Thyroid gland (tissue), 4 donors: ENCODE measurements at places on chromosomes 6 and 20. TPM values are rescaled to one million over a fixed set of nuclear protein-coding genes. Genes with fewer than 3 reads are reported as not detected.

AFG1L gene
- 7.6 TPM for total RNA-seq

MRPL18 gene
- 48.9 TPM for total RNA-seq

ETV7 gene
- total RNA-seq = 1.4 TPM

DNA sequence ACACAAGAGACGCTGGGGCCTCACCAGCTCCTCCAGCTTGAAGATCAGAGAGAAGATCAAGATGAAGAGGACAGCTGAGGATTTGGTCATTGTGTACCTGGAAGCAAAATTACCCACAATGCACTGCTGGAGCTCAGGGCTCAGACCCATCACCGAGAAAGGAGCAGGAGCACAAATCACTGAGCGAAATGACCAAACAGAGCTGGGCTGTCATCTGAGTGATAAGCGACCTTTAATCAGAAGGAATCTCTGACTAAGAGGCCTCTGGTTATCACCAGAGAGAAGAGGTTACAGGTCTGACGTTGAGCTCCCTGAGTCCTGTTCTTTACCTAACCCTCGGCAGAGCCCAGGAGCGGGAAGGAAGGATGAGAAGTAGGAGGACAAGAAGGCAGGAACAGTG lies 47.5 kb upstream of the CDH22 start:
- no peak for DNase-seq
- no peaks in the 10 kb centered on the region for H3K27me3 ChIP-seq
- peaks cover under 1% of the 10 kb centered on the region for H3K4me1 ChIP-seq

- H3K36me3 ChIP-seq = peaks cover under 1% of the 10 kb centered on the region
- peaks cover 22% of the 10 kb centered on the region for H3K4me1 ChIP-seq
- H3K27me3 ChIP-seq = no peaks in the 10 kb centered on the region
- no peak for DNase-seq
- no peak overlapping the region for H3K27ac ChIP-seq
- no peak overlapping the region for H3K4me3 ChIP-seq
Observed at GRCh38 chr6:32835167-32835893, 3.2 kb downstream of the TAP2 start.

- no peaks in the 10 kb centered on the region for H3K27me3 ChIP-seq
- no peaks in the 10 kb centered on the region for H3K4me1 ChIP-seq
- no peak for DNase-seq
- H3K27ac ChIP-seq = no peak overlapping the region
Observed at GRCh38 chr6:157714153-157714490, 108.9 kb upstream of the SNX9 start.

- no peaks in the 10 kb centered on the region for H3K27me3 ChIP-seq
- no peaks in the 10 kb centered on the region for H3K36me3 ChIP-seq
- DNase-seq = no peak
- H3K4me3 ChIP-seq = no peak overlapping the region
- H3K4me1 ChIP-seq = no peaks in the 10 kb centered on the region
- no peak overlapping the region for H3K27ac ChIP-seq
Observed at GRCh38 chr6:164079275-164079600, 664.7 kb downstream of the QKI start.

DNA sequence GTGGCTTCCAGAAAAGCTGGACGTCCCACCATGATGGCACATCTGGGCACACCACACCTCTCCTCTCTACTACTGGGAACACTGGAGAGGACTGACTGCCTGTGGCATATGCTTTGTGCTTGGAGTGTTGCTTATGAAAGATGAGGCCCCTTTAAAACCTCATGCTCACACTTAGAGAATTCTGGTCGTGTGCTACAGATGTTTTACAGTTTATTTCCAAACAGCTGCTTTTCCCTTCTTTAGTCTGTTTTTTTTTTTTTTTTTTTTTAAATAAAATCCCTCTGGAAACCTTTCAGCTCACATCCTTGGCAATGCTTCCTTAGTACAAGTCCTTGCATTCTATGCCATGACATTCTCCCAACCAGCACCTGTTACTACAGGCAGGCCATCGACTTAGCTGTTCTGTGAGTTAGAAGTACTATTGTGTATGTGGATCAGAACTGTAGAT lies 60.3 kb downstream of the BMP6 start:
- peaks cover 25% of the 10 kb centered on the region for H3K4me1 ChIP-seq
- no peak overlapping the region for H3K4me3 ChIP-seq
- DNase-seq = no peak

GRCh38 chr6:128380891-128381290 lies 139.5 kb downstream of the PTPRK start:
- H3K27me3 ChIP-seq = no peaks in the 10 kb centered on the region
- H3K4me3 ChIP-seq = no peak overlapping the region
- no peak for DNase-seq
- H3K27ac ChIP-seq = no peak overlapping the region

- H3K4me3 ChIP-seq = no peak overlapping the region
- no peaks in the 10 kb centered on the region for H3K36me3 ChIP-seq
- no peaks in the 10 kb centered on the region for H3K27me3 ChIP-seq
- DNase-seq = no peak
Observed at GRCh38 chr6:3336066-3336786, 77.5 kb downstream of the PSMG4 start.
